ENCODE measurements at places on chromosomes 16 and 17.

DNA sequence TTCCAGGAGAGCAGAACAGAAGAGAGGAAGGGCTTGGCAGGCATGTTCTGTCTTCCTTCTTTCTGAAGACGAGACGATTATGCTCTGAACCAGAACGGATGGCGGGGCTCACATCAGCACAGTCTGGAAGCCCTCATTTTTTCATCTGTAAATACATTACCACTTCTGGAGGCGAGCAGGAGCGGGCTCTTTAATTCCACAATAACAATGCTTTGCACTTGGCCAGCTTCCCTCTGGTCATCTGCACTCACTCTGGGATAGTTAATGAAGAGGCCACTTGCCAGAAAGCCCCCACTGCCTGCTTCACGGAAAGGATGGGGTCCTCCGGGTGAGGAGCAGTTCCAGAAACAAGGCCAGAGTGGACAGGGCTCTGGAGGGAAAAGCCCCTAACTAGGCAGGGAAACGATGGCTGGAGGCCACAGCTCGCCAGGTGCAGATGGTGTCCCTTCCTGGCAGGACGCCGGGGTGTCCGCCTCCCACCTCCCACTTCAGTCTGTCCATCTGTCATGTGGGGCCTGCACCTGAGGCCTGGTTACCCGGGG, 13.1 kb upstream of the BCAR1 start:
- no peak for DNase-seq

DNA sequence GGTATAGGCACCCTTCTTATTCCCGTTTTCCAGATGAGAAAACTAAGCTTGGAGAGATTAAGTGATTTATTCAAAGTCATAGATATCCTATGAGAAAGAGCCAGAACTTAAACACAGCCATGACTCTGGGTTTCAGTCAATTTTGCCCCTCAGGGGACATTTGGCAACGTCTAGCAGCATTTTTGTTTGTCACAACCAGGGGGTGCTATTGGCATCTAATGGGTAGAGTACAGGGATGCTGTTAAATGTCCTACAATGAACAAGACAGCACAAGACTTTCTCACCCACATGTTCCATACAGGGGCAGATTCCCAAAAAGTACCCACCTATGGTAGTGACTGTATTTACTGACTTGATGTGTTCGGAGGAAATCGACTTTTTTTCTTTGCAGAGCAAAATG, 4.8 kb upstream of the SHISA9 start:
- no peak for DNase-seq

DNA sequence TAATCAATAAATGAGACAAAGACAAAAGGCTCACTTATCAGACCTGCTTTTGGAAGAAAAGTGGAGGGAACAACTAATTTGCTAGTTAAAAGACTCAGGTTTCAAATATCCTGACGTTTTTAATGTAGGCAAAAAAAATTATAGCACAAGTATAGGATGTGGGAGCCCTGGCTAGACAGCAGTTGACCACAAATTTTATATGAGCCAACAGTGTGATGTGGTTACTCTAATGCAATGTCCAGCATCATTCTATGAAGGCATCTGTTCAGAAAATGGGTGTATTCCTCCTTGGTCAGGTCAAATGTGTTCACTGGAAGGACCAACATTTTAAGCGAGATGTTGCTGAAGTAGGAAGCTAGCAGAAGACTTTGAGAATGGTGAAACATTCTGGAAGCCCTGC, 237.4 kb downstream of the MAP2K6 start:
- no peak for DNase-seq

DNA sequence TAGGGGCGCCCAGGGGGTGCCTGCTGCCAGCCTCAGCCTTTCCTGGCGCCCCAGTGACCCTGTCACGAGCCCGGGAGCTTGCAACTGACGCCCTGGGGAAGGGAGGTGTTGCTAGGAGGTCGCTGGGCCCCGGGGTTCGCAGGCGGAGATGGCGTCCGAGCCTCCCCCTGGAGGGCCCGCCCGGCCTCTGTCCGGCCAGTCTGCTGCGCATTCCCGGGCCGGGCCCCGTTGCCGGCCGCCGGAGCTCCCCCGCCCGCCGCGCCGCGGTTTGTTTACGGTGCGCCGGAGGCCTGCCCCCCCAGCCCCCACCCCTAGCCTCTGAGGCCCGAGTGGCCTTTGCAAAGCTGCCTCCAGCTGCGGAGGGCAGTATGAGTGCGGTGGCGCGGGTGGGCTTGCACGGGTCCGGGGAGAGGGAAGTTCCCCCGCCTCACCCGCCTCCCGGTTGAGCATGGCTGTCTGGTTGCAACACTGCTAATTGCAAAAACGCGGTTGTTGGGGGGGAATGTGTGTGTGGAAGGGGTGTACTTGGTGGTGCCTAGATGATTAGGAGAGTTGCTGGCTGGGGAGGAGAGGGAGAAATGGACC, 514 bp downstream of the THRA start:
- no peak for DNase-seq

GRCh38 chr16:69143116-69143515, 10.7 kb downstream of the UTP4 start:
- DNase-seq: no peak

DNA sequence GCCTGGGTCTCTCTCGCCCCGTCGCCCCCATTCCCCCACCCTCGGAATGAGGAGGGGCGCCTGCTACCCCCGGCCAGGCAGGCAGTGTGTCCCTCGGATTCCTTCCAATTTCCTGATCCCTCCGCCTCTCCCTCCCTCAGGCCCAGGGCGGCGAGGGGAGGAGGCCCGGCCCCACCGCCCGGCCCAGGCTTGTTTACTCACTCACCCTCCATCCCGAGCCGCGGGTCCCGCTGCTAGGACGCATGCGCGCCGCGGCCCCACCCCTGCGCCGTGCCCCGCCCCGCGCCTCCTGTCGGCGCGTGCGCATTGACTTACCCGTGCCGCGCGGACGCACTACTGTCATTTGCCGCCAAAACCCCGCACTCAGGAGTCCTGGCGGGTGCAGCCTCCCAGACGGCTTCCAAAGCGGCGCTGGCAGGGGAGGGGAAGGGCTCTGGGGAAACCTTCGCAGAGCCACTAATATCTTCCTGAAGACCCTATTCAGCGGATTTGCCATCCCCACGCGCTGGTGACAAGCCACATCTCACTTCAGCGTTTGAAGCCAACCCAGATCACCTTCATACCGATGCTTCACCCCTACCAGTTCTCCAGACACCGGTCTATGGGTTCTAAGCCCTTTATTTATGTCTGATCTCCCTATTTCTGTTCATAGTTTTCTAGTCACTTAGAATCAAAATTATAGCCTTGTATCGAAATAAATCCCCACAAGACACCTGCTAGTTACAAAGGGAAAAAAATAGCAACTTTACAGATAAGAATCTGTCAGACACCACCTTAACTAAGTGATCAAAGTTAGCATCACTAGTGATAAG, at the start of gene EZH1:
EZH1 (minus strand) TSS at position 235 of the 812 bp plus-strand sequence. CDS start 16,099 bp downstream, outside the sequence.
- peak; percentile 75 for DNase-seq

- DNase-seq: no peak
Measured at GRCh38 chr17:35423761-35424160, 8.5 kb downstream of the SLFN12 start.

- DNase-seq: no peak
Measured at GRCh38 chr17:49373115-49373514, 11.1 kb upstream of the ZNF652 start.

DNA sequence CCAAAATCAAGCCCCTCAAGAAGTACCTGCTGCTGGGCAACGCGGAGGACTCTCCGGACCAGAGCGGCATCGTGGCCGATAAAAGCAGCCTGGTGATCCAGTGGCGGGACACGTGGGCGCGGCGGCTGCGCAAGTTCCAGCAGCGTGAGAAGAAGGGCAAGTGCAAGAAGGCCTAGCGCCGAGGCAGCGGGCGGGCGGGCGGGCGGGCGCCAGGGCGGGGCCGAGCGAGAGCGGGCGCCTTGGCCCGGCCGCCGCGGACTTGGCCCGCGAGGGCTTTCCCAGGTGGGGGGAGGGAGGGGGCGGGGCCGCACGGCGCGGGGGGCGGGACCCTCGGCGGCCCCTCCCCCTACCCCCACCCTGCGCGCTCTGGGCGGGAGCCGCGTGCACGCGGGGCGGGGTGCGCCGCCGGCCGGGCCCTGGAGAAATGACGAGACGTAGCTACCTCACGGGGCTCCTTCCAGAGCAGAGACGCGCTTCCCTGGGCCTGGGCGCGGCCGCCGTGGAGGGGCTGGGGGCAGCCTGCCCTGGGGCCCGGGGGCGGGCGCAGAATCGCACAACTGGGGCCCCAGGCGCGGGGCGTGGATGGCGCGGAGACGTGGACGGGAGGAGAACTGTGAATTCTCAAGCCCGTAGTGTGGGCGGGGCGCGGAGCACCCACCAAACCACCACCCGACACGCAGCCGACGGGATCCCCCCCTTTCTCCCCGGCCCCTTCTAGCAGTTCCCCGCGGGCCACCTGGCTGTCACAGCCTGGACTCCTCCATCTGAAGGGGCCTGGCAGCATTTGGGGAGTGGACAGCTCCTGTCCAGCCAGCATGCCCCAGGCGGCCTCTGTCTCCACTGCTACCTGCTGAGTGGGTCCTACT, 218.7 kb downstream of the NTN1 start:
- DNase-seq: no peak

DNA sequence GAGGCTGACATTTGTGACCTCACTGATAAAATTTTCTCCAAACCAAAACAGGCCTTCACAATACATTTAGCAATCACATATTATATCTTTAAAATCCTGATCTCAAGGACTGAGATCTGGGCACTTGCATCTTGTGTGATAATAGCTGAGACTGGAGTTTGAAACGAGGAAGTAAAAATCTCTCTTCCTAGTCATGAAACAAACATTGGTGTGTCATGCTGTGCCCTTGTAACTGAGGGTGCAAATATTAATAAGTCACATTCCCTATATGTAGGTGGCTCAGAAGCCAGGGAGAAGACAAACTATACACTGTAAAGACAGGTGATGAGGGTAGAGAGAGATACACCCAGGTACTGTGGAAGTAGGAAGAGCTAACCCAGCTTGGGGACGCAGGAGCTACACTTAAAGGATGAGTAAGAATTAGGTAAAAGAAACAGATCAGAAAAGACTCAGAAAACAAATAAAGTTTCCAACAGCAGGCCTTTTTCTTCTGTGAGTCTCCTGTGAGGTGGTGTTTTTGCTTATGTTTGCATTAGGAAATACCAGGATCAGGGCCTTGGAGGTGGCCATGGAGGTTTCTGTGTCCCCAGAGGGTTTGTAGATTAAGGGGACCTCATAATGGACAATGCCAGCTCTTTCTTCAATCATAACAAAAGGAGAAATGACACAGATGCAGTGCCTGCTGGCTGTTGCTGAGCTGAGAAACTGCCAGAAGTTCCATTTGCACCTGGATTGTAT, 335.7 kb downstream of the GRIN2A start:
- DNase-seq: no peak

DNA sequence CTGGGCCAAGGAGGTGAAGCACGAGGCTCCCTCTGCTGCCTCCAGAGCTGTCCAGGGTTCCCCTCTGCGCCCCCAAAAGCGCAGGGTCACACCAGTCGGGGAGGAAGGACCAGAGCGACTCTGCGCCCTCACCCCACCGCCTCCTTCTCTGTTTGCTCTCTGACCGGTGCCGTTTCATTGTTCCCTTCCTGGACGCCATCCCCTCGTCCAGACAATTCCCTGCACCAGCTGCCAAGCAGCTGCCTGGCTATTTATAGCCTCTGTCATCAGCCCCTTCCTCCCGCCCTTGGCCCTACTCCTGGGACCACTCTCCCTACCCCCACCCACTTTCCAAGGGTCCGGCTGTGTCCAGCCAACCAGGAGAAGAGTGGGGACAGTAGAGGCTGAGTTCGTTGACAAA, 68.8 kb upstream of the CREBBP start:
- no peak for DNase-seq
